ENCODE measurements at places on chromosomes 2 and 18.

DNA sequence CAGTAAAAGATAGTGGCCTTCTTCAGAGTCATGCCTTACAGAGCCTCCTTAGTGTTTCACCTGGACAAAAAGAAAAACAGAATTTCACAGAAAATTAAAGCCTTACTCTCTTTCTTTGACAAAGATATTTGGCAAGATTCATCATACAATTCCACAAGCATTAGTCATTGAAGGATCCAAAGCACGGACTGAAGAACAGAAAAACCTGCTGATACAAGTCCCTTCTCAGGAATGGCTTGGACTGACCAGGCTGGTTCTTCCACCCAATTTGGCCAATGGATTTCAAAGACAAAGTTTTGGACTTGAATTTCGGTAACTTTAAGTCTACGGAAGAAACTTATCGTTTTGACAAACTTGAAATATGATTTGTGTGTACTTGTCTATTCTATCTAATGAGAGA, 39.1 kb upstream of the GALNT3 start:
- no peak for DNase-seq

DNA sequence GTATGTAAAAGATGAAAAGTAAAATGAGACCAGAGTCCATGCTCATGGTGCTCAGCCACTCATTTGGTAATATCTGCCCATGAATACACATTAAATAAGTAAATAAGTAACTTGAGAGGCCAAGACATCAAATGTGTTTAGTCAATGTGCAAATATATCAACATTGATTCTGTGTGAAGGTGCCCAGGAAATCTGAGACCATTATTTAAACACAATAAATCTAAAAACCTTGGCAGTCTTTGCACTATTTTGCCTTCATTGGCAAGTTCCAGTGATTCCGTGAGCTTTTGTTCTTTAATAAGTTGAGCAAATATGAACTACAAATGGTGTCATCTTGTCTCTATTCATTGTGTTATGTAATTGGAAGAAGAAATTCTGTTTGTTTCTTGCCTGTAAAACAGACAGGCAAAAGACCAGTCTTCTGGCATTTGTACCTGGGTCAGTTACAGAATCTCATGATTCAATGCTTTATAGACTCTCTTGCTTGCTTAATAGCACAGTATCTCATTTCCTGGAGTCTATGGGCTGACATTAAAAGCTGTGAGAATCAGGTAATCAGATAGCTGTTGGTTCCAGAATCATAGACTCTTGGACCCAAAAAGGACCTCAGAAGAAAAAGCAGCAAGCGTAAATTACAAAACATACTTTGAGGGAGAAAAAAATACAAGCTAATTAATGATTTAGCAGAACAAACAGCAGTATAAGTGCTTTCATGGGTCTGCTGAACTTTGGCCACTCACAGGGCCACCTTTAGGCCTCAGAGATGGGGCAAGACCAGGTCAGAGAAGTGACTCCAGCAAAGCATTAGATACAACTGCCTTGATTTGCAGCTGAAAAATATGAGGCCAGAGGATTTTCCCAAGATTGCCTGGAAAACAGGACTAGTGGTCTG, 20.0 kb upstream of the SERPINB3 start:
- no peak for DNase-seq

DNA sequence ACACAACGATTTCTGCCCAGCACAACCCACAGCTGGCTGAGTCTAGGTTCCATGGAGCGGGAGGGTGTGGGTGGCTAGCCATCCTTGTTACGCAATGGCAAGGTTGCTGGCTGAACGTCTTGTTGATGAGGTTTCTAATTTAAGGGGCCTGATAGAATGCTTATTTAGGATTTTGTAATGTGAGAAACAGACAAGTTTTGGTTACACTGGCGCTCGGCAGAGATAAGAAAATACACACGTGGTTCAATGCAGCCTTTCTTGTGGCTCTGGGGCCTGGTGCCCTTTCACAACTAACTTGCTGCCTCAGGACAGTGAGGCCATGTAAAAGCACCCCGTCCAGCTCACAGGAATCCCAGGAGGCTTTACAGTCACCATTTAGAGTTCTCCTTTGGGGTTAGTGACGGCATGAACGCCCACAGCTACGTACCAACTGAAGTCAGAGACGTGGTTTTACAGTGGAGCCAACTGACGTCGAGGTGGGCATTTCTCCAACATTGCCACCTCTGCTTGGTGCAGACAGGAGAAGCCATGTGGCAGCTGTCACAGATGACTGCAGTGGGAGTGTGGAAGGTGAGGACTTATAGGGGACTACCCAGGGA, 29.7 kb upstream of the PIEZO2 start:
- no peak for DNase-seq

DNA sequence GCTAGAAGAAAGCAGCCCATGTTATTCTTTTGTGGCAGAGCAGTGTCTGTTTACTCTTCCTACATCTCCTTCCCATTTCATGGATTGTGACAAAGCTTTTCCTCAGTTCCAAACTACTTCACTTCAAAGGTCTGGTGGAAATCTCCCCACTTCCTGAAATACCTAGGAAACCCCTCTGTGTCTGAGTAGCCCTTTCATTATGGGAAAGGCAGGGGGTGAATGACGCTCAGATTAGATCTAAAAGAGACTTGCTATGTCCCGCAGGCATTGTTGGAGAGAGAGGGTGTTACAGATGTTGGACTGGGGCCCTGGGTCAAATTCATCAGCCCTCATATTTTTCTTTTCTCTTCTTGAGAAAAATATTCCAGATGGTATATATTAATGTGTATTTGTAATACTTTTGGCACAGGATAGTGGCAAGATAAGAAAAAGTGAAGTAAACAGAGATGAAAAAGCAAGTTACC, 675.0 kb downstream of the IRS1 start:
- no peak for DNase-seq

DNA sequence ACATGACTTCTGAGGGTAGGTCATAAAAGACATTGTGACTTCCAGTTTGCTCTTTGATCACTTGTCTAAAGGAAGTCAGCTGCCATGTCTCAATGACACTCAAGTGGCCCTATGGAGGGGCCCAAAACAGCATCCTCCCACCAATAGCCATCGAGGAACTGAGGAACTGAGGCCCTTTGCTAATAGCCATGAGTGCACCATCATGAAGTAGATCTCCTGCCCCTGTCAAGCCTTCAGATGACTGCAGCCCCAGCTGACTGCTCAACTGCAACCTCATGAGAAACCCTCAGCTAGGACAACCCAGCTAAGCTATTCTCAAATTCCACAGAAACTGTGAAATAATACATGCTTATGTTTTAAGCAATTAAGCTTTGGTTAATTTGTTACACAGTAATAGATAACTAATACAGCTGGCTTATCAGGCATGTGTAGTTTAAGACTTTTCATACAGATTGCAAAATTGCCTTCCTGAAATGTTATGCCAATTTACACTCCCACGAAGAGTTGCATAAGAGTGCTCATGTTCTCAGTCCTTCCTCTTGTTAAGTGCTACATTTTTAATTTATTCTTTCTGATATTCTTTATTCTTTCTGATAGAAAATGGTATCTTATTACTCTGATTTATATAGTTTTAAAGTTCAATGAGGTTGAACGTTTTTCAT, 105.6 kb upstream of the NDUFV2 start:
- no peak for DNase-seq

DNA sequence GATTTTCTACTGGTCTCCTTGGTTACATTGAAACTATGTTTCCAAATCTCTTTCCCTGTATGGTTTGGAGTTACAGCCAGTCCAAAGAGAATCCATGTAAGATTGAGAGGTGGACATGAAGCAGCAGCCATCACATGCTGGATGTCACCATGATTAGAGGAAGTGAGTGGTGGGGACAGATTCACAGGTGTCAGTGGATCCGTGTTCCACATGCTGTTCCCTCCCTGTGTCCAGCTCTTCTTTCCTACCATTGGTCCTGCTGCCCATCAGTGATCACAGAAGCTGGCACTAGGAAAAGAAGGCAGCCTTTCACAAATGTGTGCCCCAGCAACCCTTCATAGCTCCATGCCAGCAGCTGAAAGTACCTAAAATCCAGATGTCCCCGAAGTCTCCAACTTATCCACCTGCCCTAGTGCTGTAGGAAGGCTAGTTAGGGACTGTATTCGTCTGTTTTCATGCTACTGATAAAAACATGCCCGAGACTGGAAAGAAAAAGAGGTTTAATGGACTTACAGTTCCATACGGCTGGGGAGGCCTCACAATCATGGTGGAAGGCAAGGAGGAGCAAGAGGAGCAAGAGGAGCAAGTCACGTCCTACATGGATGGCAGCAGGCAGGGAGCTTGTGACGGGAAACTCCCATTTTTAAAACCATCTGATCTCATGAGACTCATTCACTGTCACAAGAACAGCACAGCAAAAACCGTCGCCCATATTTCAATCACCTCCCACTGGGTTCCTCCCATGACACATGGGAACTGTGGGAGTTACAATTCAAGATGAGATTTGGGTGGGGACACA, 207.5 kb downstream of the INSIG2 start:
- no peak for DNase-seq

- no peak for DNase-seq
These were observed at the start of gene LIMS2 for GRCh38 chr2:127675331-127676261. Gene LIMS2 (minus strand): TSS chr2:127675530. CDS start chr2:127675024, 506 bp downstream.

DNA sequence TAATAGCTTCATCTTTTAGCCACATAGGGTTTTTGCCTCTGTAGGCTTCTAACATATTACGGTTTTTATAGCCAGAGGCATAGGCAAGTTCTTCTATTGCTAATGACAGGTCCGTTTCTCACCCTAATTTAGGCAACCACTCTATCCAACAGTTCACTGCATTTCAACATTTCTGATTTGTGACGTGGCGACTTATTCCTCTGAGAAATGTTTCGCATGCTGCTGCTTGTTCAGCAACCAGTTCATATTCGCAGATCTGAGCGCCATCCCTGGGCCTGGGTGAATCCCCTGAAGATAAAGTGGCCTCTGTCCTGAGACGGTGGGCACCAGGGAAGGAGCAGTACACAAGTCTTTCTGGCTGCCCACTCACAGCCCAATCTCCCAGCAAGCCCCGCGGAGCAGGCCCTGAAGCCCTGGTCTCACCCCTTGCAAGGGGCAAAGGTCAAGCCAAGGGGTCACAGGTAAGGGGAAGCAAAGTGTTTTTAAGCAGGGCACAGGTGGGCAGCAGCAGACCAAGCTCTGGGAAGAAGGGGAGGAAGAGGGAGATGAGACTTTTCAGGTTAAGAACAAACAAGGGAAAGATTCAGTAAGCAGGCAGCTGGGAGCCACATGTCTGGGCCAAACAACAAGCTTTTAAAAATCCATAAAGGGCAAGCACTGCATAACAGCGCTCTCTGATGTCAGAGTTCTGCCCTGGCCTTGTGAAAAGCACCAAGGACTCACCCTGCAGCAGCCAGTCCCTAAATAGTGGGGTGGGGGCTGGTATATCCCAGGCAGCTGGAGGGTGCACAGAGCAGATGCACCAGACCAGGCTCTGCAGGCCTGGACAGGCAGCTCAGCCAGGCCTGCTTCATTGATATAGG, 10.8 kb upstream of the COX7A2L start:
- no peak for DNase-seq

GRCh38 chr2:42124011-42124785, 45.0 kb upstream of the EML4 start:
- DNase-seq: no peak

DNA sequence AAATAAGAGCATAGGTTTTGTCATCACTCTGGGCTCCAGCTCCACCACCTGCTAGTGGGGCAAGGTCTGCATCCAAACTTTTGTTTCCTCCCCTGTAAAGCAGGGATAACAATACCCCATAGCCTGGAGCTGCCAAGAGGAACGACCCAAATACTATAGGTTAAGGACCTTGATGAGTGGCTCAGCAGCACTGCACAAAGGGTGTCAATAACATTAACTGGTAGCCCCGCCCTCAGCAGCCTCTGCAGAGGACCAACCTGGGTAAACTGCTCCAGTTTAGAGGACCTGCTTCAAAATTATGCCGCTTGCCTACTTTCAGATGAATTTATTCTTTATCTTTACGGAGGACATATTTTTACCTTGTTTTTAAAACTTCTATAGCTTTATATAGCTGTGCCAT, 65.8 kb upstream of the RIOK3 start:
- no peak for DNase-seq

- DNase-seq: no peak
These were observed 13.6 kb upstream of the RTN4 start for GRCh38 chr2:55063713-55064323.

DNA sequence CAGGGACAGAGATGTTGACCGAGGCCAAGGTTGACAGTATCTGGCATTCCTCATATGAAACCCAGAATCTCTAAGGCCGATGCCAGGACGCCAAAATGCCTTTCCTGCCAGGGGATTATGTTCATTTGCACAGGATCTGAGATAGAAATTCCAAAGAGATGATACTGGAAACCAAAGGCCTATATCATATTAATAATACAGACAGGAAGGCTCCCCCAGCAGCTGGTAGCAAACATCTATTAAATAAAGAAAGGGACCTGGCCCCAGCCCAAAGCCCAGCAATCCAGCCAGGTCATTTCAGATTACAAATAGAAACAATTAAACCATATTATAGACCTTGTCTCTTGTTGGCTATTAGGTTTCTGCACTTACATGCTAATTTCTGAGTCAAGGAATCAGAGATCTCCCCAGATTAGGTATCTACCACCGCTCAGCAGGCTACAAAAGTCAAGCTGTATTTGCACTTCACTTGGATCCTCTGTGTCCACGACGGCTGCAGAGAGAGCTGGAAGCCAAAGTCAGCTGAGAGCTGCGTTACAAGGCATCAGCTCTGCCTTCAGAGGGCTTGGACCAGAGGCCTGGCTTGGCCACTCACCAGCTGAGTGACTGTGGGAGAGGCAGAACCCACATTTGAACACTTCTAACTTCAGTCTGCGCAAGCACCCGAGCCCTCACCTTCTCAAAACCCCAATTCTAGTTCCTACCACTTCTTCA, 269.3 kb upstream of the SIX2 start:
- DNase-seq: no peak

DNA sequence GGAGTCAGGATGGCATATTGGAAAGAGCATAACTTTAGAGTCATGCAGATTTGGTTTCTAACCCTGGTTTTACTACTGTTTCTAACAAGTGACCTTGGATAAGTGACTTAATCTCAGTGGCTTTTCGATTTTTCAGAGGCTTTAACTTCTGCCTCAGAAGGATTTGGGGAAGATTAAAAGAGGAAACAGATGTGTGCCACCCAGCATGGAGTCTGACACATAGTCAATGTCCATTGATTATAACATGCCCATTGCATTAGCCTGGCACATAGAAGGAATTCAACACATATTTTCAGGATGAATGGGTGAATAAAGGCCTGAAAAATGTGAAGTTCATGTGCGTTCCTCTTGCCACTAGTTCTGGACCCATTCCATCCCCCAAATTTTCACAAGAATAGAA, 438.2 kb downstream of the EPHA4 start:
- DNase-seq: no peak

GRCh38 chr2:218748741-218749441, 33.1 kb upstream of the CYP27A1 start:
- DNase-seq: no peak

DNA sequence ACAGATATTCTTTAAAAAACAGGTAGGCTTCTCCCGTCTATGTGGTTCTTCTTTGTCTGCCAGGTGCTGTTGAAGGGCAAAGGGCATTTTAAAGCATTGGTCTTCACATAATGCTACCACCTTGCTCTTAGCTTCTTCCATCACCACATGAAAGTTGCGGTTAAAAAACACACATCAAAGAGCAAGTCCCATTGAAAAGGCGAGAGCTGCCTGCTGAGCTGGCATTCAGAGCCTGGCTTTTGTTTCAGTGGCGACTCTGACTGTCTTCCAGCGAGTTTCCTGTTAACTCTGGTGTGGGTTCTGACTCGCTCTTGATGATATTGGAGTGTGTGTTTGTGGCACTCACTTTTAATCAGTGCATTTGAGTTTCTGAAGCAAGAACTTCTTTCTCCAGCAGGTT, 624.9 kb upstream of the FANCL start:
- no peak for DNase-seq

GRCh38 chr18:62596145-62597005, 73.5 kb downstream of the ZCCHC2 start:
- DNase-seq: no peak
